ENCODE measurements at places on chromosomes 13 and 19. TPM values are rescaled to one million over a fixed set of nuclear protein-coding genes. Genes with fewer than 3 reads are reported as not detected.

- no peak for DNase-seq
Measured at GRCh38 chr13:50460358-50460757, 383.1 kb downstream of the DLEU7 start.

DNA sequence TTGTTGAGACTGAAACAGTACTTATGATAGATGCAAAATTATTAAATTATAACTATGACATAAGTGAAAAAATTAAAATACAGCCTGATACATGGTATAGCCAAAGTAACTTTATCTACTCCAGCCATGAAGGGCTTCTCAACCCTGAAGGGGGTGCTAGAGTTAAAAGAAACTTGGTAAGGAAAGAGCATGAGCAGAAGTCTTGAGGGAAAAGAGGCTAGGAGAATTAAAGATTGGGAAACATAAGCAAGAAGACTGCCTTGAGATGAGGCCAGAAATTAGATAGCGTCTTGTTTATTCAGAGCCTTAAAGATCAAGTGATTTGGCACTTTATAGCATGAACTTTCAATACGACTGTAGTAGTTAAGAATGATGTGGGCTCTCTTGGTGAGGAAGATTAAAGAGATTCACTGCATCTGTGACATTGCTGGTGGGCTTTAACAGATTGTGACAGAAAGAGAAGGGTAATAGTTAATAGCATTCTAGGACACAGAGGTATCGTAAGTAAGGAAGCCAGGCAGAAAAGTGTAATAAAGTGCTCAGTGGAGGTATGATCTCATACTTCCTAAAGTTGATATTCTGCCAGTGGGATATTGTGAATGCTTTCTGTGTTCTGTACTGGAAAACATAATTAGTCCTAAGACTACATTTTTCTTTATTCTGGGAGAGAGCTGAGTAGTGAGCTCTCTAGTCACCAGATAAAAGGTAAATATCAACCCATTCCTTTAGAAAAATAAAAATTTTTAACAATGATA, 385.4 kb upstream of the PRR20A start:
- no peak for DNase-seq

GRCh38 chr13:81171065-81171647, 830.2 kb upstream of the SPRY2 start:
- no peak for DNase-seq

- no peak for DNase-seq
Measured at GRCh38 chr19:43553656-43554055, 20.7 kb downstream of the ZNF575 start.

GRCh38 chr13:113350065-113350937, 13.6 kb downstream of the GRTP1 start:
- DNase-seq = no peak

DNA sequence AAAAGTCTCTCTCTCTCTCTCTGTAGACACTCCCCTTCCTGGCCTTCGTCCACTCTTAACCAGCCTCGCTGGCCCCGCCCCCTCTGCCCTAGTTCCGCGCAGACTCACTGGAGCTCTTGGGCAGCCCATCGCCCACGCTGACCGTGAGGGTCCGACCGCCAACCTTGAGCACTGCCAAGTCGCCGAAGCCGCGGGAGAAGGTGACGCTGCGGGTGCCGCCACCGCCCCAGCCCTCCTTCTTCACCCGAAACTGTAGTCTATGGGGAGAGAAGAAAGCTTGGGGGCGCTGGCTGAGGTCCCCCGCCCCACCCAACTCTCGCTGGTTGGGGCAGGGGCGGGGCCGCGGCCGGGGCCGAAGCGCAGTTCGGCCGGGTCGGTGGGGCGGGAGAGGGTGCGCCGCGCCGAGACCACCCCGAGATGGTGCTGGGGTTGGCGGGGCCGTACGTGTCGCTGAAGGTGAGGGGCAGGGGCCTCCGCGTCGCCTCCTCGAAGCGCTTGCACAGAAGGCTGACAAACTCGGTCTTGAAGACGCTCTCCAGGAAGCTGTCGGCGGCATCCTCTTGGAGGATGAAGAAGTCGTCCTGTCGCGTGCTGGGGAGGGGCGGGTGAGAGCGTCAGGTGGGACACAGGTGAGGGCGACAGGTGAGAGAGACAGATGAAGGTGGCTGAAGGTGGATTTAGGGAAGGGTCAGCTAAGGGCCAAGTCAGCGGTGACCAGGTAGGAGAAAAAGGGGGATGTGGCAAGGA, 12.6 kb upstream of the ZNF414 start:
- peak; percentile 60 for DNase-seq

DNA sequence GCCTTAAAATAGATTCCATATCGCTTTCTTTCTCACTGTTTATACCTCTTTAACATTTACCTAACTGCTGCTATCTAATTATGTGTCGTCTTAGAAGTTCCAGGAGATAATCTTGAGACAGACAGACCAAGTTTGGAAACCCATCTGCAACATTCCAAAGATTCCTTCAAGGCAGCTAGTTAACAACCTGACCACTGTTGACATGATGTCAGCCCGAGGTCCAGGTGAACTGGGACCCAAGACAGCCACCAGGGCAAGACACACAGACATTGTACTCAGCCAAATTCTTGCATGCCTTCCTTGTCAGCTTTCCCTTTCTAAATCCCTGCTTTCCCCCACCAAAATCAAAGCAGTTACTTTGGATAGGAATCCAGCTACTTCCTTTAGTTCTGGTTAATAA, 1476.5 kb upstream of the PRR20A start:
- no peak for DNase-seq

DNA sequence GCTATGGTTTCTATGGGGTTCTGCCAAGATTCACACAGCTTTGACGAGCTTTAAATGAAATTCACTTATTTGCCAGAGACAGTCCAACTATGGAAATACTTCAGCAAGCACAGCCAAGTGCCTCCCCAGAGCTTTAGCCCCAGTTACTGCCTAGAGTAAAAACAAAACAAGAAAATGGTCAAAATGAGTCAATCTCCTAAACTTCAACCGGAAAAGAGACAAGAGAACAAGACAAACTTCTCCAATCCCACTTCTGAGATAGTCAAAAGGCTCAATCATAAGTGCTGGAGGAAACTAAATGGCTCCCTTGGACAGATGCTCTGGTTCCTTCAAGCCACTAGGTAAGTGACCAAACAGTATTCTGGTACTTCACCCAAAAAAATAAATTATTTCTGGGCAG, 65.8 kb downstream of the KATNAL1 start:
- no peak for DNase-seq

GRCh38 chr19:41226053-41226873, 7.2 kb downstream of the AXL start:
- peak; percentile 26 for DNase-seq

- DNase-seq = no peak
Measured at GRCh38 chr19:43731346-43731745, 15.5 kb downstream of the IRGC start.

GRCh38 chr13:114222461-114222968, 12.2 kb upstream of the CDC16 start:
- no peak for DNase-seq

GRCh38 chr19:38190061-38190460, 34.0 kb downstream of the DPF1 start:
- no peak for DNase-seq

Gene TEX26
- not detected for polyA plus RNA-seq

Gene PROSER1
- polyA plus RNA-seq = 13.0 TPM
